ENCODE measurements at places on chromosomes 7 and 10.

- DNase-seq: no peak
These were observed 315.2 kb upstream of the ZNF32 start for GRCh38 chr10:43963793-43964425.

- DNase-seq: no peak
These were observed 436.4 kb upstream of the LRGUK start for GRCh38 chr7:133690740-133691139.

DNA sequence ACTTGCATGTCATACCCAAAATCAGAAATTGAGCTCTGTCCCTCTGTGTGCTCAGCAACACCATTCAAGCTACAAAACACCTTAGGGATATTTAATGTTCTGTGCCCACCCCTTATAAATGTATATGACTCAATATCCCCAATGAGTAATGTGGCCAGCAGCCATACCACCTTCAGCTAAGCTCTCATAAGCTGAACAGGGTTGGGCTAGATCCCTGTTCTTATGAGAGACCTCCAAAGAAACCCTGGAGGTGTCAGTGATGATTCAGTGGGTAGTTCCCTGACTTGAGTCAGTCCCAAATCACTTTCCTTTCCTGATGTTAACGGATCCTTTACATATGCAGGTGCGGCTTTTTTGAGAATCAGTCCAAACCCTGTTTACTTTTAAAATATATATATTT, 253.8 kb downstream of the CREB5 start:
- DNase-seq: no peak

GRCh38 chr10:79424221-79425073, 21.0 kb downstream of the ZCCHC24 start:
- no peak for DNase-seq

DNA sequence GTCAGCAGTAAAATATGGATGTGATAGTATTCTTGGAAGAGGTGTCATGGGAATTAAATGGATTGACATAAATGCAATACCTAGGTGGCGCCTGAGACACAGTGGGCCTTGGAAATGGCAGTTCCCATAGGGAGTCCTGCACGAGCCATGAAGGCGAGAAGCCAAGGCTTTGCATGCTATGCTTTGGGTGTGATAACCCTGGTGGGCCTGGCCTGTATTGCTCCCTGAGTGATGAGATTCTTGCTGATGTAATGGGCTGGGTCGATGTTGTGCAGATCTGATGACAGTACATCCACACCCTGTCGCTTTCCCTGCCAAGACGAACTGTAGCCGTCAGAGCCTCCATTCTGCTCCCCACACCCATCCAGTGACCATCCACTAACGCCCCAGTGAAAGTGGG, 46.4 kb downstream of the CREB5 start:
- peak; percentile 56 for DNase-seq
